Fibroblast of the aortic adventitia (primary cell): ENCODE measurements at places on chromosomes 1 and 21. TPM values are rescaled to one million over a fixed set of nuclear protein-coding genes. Genes with fewer than 3 reads are reported as not detected.

RUNX3 gene
- total RNA-seq, result not detected in 2 replicates

MAB21L3 gene
- total RNA-seq, result 0.18 and 0.41 TPM in 2 replicates

GRCh38 chr1:93394514-93394913 is 48.8 kb downstream of the DR1 start:
- DNase-seq, result peak; percentile 4

GBP5 gene
- total RNA-seq, result under 0.01 TPM in 1 of 2 replicates, not detected in the other

DNA sequence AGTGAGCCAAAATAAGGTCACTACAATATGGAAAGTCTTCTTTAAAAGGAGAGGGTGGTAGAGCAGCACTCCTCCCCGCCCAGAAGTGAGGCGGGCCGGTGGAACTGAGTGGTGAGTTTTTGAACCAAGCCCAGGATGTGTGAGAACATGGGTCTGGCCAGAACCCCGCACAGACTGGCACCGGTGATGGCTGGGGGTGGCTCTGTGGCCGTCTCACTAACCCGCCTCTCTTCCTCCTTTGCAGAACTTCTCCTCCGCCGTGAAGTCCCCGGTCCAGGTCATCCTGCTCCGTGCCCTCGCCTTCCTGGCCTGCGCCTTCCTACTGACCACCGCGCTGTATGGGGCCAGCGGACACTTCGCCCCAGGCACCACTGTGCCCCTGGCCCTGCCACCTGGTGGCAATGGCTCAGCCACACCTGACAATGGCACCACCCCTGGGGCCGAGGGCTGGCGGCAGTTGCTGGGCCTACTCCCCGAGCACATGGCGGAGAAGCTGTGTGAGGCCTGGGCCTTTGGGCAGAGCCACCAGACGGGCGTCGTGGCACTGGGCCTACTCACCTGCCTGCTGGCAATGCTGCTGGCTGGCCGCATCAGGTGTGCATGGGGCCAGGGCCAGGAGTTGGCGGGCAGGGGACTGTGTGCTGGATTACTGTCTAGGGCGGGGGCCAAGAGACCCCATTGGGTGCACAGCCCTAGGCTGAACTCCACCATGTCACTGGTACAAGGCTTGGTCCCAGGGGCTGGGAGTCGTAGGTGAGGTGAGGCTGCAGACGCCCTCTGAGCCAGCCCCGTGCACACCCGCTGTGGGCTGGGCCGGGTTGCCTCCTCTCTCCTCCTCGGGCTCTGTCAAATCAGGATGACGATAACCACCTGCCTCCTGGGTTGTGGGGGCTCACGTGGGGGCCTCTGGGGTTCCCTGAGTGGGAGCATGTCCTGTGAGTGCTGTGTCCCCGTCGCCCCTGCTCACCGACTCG is 12.4 kb downstream of the TMEM201 start:
- no peak for DNase-seq

DNA sequence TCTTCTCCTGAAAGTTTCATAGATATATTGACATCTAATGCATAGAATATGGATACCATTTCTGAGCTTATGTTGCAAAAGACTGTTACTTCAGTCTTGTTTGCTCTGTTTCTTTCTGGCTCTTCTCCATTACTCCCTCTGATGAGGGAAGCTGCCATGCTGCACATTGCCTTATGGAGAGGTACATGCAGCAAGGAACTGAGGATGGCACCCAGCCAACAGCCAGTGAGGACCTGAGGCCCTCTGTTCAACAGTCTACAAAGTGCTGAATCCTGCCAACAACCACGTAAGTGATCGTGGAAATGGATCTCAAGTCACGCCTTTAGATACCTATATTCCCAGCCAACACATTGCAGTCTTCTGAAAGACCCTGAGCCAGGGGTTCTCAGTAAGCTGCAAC is 66.6 kb upstream of the ADAMTS5 start:
- DNase-seq, result no peak

TNNI3K gene
- total RNA-seq, result 1.6 TPM in 1 of 2 replicates, not detected in the other

DNA sequence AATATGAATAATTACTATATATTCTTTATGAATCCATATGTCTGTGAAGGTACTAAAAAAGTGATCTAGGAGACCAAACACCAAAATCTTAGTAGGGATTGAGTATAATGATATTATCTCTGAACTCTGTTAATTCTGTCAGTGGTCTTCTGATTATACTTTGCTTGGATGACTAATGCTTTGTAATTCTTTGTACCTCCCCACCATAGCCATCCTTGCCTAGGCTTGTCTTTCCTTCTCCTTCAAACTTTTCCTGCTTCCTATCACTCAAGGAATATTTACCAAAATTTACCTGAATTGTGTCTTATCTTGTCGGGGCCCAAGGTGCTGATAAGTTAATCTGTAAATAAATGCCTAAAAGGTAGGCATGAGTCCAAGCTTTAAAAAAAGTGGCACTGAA is 845 bp upstream of the RGS5 start:
- no peak for DNase-seq

GRCh38 chr1:2989976-2990375 is 31.3 kb upstream of the ACTRT2 start:
- DNase-seq, result no peak

MIB2 gene
- 37.7 and 62.1 TPM in 2 replicates for total RNA-seq

F13B gene
- not detected in 2 replicates for total RNA-seq

LRRC39 gene
- 0.36 and 3.7 TPM in 2 replicates for total RNA-seq

DNA sequence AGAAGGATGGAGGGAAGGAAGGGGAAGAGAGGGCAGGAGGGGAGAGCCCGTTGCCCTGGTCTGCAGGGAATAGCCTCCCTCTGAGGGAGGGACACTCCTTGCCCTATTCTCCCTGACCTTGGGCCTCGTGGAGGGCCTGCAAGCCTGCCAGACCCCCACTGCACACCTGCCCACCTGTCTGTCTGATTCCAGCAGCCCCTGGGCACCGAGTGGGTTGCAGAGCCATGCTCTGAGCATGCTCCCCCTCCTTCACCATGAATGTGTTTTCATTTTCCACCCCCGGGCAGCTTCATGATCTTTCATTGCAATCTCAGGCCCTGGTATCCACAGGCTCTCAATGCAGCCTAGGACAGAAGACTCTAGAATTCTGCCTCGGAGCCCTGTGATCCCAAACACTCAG is 5.1 kb upstream of the NPHP4 start:
- DNase-seq, result no peak

TACSTD2 gene
- 0.36 and 0.82 TPM in 2 replicates for total RNA-seq

SIM2 gene
- total RNA-seq, result 0.18 TPM in 1 of 2 replicates, not detected in the other
